CD4-positive, alpha-beta T cell treated with Interleukin-6 at 100 ng/mL for 8 hours (primary cell): ENCODE measurements at places on chromosomes 7 and 10.

- DNase-seq, result no peak
Measured at GRCh38 chr10:123459371-123460091, 206.6 kb upstream of the GPR26 start.

DNA sequence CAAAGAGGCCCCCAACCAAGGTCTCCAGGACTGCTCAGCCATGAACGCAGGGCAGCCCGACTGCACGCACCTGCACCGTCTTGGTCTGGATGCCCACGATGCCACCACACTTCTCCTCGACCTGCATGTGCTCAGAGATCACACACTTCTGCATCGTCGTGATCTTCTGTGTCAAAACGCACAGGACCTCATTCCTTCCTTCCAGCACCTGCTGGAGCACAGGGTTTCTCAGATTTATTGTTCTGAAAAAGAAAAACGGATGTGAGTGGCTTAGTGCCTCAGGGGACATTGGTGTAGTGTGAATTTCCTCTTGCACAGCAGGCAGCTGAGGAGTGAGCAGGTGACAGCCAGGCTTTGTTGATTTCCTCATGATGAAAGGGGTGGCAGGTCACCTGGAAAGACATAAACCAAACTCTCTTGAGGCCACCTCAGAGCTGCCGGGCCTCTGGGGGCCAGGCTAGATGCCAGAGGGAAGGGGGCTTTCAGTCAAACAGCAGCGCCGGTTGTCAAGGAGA, 38.2 kb downstream of the GSDME start:
- no peak for DNase-seq

- no peak for DNase-seq
Measured at GRCh38 chr10:122044713-122045112, 55.8 kb downstream of the TACC2 start.

DNA sequence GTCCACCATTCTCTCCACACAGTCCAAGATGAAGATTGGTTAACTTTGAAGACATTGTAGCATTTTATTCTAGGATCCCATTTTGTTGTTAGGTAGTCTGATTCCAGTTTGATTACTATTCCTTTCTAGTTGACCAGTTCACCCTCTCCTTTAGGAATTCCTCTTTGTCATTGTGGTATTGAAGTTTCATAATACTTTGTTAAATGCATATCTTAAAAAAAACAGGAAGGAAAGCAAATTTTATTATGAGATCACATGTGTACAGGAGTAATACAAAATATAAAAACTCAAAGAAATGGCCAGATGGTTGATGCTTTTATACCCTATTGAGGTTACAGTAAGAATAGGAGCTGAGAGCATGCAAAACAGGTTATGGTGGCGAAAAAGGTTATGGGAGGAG, 15.5 kb upstream of the SEMA3C start:
- DNase-seq, result no peak

GRCh38 chr10:133104068-133104962, 16.6 kb downstream of the ADGRA1 start:
- no peak for DNase-seq

GRCh38 chr10:26475386-26475785, 37.2 kb downstream of the APBB1IP start:
- no peak for DNase-seq

DNA sequence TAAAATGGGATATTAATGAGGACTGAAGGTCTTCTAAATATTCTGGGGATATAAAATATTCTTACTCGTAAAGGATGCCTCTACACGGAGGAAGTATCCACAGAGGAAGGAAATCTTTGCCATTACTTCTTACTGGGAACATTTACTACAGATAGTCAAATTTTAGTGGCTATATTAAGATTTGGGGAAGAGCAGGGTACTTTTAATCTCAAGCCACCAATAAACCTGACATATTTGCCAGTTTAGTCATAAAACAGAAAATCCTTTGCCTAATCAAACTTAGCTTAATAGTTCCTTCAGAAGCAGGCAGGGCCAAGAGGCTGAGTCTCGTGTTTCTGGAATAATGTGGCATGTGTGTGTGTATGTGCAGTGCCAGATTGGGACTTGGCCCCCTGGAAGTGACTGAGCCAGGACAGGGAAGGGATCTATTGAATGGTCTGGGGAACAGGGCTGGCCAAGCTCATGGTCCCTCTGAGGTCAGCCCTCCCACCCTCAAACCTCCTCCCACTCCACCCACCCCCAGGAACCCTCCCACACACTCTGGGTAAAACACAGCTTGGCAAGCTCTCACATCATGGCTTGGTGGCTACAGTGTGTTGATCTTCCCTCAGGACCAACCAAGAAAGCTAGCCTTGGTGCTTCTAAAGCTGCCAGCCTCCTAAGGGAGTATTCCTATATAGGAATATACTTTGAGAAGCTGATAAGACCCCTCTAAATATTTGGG, 1.6 kb upstream of the PIK3CG start:
- no peak for DNase-seq

DNA sequence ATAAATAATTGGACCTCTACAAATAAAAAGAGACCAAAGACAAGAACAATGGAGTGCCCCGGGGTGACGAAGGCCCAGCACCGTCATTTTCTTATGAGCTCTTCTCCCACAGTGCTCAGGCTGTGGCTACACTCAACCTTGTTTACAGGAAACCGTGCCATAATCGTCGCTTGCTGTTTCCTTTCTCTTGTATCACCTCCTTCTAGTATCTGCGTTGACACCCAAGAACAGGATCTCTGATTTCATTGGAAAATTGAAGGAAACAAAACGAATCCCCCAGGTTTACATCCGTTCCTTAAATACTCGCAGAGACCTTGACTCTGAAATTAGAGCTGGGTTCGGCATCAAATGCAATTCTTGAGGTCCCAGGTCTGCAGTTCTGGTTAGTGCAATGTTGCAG, 1.7 kb upstream of the IGFBP3 start:
- DNase-seq, result no peak

GRCh38 chr7:42915356-42915755, 3.5 kb upstream of the C7orf25 start:
- no peak for DNase-seq

- DNase-seq, result no peak
Measured at GRCh38 chr7:18902892-18903291, 214.5 kb downstream of the TWIST1 start.

DNA sequence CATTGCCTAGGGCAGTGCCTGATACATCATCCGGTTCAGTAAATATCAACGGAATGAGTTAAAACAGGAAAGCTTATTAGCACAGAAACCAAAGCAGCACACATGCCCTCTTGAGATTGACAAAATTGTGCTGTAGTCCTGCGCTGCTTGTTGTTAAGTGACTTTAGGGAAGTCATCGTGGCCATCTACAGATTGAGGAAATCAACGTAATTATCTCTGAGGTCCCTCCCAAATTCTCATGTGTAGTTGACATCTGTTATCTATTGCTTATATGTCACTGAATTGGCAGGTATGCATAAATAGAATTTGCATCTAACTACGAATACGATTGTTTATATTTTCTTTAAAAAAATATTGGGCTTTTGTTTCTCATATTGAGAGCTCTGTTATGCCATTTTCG, 3.5 kb upstream of the GNB2 start:
- DNase-seq, result no peak
